ENCODE measurements at places on chromosomes 2 and 18.

DNA sequence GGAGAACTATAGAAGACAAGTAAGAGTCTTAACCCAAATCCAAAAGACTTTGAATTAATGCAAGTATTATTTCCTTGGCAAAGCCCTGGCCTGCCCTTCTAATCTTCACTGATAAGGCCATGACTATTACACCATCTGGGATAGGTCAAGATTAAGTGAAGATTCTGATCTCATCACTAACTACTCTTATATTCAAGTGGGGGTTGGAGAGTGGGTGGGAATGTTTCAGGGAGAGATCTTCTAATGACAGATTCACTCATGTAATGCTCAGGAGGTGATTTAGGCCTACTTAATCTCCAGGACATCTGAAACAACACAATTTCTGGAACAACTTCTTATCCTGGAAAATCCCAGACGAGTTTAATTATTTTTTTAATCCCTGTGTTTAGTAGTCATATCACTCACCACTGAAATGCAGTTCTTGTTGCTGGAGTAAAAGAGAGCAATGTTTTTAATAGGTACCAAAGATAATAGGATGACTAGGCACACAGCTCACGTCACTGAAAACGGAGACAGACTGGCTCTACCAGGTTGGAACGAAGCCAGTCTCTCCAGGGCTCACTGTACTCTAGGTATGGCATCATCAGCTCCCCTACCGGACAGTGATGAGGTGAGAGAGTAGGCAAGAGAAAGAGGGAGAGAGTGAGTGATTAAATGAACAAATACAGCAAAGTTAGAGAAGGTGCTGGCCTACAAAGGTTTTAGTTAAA, 133.1 kb downstream of the NCKAP5 start:
- DNase-seq: peak; percentile 97

GRCh38 chr2:52821631-52822030, 946.0 kb upstream of the CHAC2 start:
- peak; percentile 9 for DNase-seq

DNA sequence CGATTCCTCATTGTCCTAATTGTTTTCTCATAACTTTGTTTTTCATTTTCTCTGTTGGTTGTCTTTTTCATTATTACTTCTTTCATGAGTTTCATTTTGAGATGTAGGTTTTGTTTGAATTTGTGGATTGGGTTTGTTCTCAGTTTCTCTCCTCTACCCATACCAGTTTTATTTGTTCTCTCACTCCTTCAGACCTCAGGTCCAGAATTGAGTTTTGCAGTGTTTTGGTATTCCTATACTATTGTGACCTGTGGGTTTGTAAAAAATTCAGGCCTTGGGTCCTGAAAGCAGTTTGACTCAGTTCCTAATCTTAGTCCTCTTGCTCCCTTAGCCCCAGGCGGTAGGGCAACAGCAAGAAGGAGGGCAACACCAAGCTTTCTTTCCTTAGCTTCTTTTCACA, 28.3 kb upstream of the UBE2E3 start:
- no peak for DNase-seq

DNA sequence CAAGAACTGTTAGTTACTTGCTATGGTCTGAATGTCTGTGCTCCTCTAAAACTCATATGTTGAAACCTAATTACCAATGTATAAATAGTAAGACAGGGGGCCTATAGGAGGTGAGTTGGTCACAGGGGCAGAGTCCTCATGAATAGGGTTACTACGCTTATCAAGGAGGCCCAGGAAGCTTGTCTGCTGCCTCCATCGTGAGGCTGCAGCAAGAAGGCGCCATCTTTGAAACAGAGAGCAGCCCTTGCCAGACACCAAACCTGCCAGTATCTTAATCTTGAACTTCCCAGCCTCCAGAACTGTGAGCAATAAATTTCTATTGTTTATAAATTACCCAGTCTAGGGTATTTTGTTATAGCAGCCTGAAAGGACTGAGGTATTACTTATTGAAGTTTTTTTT, 79.1 kb downstream of the TGIF1 start:
- no peak for DNase-seq

DNA sequence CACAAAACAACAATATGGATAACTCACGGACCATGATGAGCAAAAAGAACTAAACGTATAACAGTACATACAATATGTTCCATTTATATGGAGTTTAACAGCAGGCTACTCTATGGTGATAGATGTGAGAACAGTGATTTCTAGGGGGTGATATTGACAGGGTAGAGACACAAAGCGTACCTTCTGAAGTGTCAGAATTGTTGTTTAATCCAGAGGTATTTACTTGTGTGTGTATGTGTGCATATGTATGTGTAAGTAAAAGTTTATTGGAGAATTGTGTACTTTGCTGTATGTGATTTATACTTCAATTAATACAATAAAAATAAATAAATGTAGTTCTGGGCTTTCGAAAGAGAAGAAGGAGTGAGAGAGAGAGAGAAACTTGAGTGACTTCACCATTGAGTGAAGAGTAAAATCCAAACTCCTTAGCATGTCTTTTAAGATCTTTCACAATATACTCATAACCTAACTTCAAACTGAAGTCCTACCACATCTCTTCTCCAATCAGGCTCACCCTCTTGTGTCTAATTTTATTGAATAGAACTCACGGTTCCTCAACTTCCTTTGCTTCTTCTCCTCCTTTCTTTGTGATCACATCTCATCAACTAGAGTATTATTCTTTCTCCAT, 126.0 kb upstream of the KLF7 start:
- no peak for DNase-seq

- DNase-seq: no peak
Measured at GRCh38 chr2:23065936-23066335, 319.0 kb upstream of the KLHL29 start.

DNA sequence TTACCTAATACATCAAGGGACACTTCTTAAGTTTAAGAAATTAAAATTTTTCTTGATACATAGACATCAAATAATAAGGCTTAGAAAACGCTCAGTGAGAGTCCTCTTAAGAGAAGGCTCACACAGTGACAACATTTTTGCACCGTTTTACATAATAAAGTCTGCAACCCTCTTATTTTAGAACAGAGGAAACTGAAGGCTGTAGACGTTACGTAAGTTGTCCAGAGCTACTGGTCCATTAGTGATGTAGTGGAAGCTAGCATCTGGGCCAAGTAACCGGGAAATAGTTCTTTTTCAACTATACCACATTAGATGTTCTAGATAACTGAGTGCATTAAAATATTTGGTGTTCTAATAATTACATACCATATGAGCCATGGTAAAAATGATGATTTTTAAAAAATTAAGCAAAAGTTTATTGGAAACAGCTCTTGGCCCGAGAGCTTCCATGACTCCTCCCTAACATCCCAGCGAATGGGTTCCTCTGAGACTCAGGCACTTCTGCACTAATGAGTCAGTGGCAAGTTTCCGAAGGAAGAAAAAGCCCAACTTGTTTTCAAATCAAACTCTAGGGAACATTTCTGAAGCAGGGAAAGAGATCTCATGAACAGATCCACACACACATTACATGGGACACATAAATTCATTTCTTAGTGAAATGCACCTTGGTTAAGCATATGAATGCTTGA, 232.6 kb upstream of the PXDN start:
- no peak for DNase-seq

GRCh38 chr2:63818271-63818670, 23.4 kb upstream of the UGP2 start:
- DNase-seq: no peak

DNA sequence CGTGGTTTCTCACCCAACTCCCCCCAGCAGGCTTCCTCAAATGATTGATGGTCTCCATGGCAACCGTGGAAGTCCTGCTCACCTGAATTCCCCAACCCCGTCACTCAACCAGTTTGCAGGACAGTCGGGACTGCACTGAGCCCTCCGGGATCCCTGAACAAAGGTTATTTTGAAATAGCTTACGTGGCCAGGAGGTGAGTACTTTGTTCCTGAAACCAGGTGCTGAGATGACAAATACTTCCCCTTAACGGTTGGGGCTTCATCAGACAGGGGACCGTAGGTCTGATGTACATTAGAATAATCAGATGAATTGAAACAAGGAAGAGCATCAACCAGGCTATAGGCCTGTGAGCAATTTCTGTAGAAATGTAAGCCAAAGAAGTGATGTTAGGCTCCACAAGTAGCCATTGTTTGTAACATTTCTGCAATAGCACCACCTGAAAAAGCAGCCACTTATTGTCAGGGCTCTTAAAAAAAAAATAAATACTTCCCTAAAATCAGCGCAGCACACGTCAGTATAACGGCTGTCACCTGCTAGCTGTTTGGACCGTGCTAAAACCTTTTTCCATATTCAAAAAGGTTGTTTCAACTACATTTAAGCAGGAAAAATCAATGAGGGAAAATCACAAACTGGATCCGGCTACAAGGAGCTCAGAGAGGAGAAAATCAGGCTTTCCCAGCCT, 206.4 kb upstream of the ID2 start:
- no peak for DNase-seq

DNA sequence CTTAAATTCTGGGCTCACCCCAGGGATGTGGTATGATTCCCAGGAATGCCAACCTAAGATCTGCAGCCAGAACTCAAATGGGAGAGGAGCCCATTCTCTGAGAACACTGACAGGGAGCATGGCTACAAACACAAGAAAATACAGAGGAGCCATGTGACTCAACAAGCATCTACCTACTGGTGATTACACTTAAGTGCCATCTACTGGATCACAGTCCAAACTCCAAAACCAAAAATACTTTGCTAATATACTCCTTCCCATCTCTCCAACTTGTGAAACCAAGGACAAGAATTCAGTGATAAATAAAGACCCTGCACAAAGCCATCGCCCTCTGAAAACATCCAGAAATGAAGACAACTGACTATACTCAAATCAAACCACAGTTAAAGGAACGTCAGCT, 116.9 kb downstream of the NR4A2 start:
- no peak for DNase-seq

DNA sequence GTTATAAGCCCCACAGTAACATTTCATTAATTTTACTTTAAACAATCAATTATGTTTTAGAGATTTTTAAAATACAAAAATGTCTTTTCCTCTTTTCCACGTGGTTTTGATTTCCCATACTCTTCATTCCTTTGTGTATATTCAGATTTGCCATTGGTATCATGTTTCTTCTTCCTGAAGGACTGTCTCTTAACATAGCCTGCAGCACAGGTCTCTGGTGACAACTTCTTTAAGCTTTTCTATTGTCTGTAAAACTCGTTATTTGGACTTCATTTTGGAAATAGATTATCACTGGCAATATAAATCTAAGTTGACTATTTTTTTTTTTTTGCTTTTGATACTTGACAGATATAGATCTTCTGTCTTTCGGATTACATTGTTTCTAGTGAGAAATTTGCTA, 115.2 kb upstream of the KLHL29 start:
- DNase-seq: no peak

DNA sequence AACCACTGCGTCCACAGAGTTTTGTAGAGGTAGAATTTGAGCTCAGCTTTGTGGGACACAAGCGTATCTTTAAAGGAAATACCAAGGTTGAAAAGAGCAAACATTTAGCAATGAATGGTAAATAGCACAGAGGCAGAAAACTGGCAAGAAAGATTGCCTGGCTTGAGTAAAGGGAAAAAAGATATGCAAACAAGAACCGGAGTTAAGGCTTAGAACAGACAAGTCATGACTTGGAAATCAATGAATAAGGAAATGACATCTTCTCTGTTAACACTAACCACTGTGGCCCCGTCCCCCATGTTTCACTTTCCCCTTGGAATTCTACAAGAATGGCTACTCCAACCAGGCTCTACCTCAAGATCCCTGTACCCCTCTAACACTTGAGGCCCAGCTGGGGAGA, 3.8 kb downstream of the STAM2 start:
- DNase-seq: peak; percentile 56

DNA sequence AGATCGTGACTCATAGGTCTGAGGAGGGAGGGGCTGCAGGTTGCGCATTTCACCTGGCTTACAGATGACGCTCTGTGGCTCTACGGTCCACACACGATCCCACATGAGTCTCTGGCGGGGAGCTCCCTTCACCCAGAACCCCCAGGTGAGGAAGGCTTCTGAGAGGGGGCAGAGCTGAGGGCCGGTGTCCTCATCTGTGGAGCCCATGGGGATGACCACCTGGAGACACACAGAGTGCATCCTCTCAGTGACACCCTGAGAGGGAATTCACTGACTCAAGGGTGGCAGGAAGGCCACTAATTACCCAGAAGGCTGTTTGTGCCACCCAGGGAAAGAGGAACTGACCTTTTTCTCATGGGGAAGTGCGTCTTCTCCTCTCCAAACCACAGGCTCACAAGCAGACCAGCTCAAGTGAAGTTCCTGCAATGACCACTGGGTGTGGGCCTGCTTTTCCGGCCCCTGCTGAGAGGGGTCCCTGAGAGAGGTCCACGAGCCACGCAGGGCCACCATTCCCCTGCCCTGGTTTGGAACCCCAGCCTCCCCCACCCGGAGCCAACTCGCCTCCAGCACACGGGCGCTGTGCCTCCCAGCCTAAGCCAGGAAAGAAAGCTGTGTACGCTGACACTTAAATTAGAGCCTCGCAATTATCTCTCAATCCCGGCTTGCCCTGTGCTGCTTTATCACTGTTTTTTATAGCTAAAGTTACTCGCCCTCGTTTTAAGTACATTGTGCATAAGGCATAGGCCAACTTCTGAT, 114.1 kb downstream of the BCL11A start:
- DNase-seq: no peak

GRCh38 chr2:113818382-113818951, 62.0 kb upstream of the SLC35F5 start:
- peak; percentile 84 for DNase-seq

GRCh38 chr2:129877795-129878775, 101.4 kb upstream of the RAB6C start:
- no peak for DNase-seq

DNA sequence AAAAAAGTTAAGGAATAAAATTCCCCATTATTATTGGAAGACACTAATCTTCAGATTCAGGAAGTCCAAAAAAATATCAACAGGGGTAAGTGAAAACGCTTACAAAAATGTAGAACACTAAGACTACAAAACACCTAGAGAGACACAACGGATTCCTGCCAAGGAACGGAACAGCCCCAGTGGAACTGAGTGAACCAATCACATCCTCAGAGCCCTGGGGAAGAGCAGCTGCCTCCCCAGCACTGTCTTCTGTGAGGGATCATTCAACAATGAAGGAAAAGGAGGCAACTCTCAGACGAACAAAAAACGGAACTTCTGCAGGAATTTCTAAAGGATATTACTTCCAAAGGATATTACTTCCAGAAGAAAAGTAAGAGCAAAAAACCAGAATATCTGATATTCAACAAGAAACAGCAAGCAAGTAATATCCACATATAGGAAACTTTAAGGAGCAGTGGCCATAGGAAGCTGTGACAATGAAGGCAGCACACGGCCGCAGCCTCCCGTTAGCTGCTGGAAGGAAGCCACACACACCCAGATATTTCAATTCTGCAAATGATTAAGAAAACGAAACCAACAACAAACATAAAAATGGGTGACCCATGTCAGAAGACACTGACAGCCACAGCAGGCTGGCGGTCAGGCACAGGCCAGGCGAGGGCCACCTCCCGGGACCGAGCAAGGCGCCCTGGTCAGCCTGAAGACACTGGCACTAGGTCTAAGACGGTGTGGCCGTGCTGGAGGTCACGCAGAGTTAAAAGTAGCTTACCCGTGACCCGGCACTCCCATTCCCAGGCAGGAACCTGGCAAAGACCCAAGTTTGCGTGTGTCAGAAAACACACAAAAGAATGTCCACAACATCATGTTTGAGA, 81.8 kb downstream of the HDAC4 start:
- no peak for DNase-seq

Data from mammary epithelial cell (primary cell).